ENCODE measurements at places on chromosomes 16 and 17.

DNA sequence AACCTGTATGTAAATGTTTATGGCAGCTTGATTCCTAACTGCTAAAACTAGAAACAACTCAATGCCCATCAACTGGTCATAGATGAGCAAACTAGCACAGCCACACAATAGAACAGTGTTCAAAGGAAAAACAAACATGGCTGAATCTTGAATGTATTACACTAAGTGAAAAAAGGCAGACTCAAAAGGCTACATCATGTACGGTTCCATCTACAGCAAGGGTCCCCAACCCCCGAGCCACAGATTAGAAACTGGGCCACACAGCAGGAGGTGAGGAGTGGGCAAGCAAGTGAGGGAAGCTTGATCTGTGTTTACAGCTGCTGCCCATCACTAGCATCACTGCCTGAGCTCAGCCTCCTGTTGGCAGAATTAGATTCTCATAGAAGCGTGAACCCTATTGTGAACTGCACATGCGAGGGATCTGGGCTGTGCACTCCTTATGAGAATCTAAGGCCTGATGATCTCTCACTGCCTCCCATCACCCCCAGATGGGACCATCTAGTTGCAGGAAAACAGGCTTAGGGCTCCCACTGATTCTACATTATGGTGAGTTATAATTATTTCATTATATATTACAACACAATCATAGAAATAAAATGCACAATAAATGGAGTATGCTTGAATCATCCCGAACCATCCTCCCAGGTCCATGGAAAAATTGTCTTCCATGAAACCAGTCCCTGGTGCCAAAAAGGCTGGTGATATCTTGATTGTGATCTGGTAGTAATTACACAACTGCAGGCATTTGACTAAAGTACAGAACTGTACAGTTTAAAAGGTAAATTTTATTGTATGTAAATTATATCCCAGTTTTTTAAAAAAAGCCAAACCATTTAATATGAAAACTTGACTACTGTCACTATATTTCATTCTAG, 7.7 kb downstream of the CEP20 start:
- DNase-seq = no peak

GRCh38 chr17:12688382-12688781, 22.7 kb downstream of the MYOCD start:
- DNase-seq = no peak

- no peak for DNase-seq
Observed at GRCh38 chr16:24731722-24732419, 2.4 kb downstream of the TNRC6A start.

DNA sequence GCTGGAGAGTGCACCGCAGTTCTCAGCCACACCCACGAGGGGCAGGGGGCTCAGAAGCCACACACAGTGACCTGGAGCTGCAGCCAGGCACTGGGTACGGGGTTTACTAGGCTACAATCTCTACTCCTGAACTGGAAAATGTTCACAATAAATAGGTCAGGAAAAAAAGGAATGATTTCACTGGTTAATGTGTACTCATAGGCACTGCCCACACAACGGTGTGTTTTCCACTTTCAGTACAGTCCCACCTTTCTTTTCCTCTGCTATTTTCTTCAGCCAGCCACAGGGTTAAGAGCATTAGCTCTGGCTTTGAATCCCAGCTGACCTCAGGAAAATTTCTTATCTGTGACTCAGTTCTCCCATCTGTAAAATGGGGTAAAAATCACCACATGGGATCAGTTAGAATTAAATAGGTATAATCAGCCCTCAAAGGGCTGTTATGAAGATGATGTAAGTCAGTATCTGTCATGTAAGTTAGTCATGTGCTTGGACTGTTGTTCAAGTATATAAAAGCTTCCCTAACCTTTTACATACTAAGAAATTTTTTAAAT, 35.7 kb downstream of the ZCCHC14 start:
- no peak for DNase-seq

- DNase-seq = no peak
Observed at GRCh38 chr17:37492167-37492566, 2.5 kb downstream of the DUSP14 start.

DNA sequence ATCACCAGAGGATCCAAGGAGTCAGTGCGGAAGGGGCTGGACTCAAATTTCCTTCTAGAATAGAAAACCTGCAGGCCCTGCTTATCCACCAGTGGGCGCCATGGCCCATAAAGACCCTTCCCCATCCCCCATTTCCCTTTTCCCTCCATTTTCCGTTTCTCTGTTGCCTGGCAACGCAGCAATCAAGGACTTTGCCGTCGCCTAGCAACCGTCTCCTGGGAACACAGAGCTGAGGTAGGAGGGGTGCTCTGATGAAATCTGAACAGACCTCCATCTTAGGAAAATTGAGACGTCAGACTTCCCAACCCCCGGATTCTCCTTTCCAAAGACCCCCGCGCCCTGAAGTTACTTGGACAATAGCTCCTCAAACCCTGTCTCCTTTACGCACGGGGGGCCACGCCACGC, 5.7 kb downstream of the DLG4 start:
- peak; percentile 80 for DNase-seq

DNA sequence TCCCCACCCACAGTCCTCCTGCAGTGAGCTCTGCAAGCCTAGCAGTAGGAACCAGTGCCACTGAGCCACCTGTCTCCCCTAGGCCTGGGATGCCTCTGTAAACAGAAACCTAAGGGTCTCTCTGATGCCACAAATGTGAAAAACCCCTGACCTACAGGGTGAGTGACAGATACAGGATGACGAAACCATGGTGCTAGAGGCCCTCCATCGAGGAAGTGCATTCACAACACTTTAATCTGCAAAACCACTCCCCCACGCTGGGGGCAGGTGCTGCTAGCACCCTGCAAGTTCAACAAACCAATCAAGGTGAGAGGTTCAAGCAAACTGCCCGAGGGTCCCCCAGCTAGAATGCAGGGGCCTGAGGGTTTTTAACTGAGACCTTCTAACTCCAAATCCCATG, 59.5 kb downstream of the CDYL2 start:
- DNase-seq = peak; percentile 29

DNA sequence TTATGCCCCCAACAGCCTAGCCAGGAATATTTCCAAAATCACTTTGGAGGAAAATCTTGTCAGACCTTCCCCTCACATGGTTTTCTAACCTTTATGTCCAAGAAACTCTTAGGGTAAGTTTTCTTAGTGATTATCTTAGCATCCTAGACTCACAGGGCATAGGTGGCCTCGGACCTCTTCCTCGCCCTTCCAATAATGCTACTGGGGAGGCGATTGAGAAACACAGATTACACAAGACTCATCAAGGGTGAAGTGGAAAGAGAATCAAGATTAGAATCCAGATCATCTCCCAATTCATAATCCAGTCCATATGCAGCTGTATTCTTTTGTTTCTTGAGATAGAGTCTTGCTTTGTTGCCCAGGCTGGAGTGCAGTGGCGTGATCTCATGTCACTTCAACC, 358.4 kb upstream of the CDH5 start:
- no peak for DNase-seq

DNA sequence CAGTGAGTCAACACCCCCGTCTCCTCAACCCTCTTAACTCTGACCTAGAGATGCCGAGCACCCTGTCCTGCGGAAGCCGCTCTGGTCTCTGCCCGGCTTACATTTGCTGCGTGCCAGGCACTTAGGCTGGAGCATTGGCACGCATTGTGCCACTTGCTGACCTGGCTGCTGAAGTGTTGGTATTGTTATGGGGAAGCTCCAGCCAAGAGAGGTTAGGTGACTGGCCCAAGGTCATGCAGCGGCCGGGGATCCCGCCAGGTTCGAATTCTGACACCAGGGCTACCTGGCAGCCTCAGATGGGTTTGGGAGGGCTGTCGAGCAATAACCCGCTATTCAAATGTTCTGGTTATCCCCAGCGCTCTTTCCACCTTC, 5.0 kb upstream of the HSD17B1 start:
- no peak for DNase-seq

- no peak for DNase-seq
Observed at GRCh38 chr17:4156750-4157381, 13.9 kb downstream of the CYB5D2 start.

DNA sequence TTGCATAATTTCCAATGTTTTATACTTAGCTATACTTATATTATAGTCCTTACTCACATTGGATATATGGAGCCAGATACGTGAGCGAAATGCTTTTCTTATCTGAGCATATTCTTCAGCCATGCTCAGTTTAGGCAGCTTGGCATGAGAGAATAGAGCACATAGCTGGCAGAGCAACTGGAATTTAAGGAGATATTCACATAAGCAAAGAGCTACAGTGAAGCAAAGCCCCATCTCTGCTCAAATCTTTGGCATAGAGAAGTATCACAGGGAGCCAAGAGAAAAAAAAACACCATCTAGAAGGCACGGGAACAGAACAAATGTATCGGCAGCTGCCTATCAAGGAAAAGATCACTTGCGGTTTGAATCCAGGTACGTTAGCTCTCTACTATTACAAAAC, 734.2 kb upstream of the KIF2B start:
- no peak for DNase-seq

GRCh38 chr17:46834846-46835245, 16.4 kb upstream of the WNT3 start:
- DNase-seq = no peak

- DNase-seq = no peak
Observed at GRCh38 chr17:32596628-32597027, 109.8 kb downstream of the CDK5R1 start.

DNA sequence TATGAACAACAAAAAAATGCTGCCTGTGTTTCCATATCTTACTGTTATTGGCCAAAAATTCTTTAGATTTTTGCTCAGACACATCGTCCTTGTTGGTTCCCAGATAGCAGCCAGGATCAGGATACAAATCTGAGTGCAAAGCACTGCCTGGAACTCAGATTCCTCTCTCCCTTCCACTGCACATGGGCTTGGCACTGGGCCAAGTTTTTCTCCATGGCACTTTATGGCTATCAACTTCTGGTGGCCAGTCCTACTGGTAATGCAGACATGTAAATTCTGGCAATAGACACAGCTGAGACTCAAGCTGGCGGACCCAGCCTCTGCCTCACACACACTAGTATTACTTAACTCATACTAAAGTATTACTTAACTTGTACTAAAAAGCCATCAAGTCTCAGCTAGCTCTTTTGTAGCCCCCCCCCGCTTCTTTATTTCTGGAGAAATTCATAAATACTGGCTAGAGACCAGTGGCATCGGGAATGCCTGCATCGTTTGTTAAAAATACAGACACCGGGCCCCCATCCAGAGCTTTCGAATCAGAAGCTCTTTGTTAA, 181.2 kb upstream of the COX10 start:
- DNase-seq = no peak

GRCh38 chr17:17844500-17844899, 7.7 kb upstream of the SREBF1 start:
- DNase-seq = no peak
